ENCODE measurements at places on chromosomes 4 and X. TPM values are rescaled to one million over a fixed set of nuclear protein-coding genes. Genes with fewer than 3 reads are reported as not detected.

The ETDA gene
- not detected for total RNA-seq

GRCh38 chr4:33334416-33334815 lies 2614.2 kb downstream of the PCDH7 start:
- DNase-seq, result no peak
- H3K4me3 ChIP-seq, result no peak overlapping the region
- H3K36me3 ChIP-seq, result no peaks in the 10 kb centered on the region
- no peaks in the 10 kb centered on the region for H3K27me3 ChIP-seq

DNA sequence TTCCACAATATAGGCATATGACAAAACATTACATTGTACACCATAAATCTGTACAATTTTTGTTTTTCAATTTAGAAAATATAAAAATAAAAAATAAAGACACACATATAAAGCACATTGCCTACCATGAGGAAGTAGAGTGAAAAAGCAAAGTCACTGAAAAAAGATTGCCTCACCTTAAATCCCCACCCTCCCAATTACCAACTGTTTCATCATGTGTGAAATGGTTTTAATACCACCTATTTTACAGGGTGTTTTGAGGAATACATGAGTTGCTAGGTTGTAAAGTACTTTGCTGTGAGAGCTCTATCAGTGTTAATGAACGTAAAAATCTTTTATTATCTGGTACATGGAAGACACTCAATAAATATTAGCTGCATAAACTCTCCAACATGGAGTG lies 373.6 kb upstream of the NDST3 start:
- no peaks in the 10 kb centered on the region for H3K36me3 ChIP-seq
- H3K27me3 ChIP-seq, result no peaks in the 10 kb centered on the region
- DNase-seq, result no peak
- no peaks in the 10 kb centered on the region for H3K4me1 ChIP-seq
- no peak overlapping the region for H3K4me3 ChIP-seq

The SPANXN5 gene
- not detected for total RNA-seq

The BMX gene
- 4.2 TPM for total RNA-seq

DNA sequence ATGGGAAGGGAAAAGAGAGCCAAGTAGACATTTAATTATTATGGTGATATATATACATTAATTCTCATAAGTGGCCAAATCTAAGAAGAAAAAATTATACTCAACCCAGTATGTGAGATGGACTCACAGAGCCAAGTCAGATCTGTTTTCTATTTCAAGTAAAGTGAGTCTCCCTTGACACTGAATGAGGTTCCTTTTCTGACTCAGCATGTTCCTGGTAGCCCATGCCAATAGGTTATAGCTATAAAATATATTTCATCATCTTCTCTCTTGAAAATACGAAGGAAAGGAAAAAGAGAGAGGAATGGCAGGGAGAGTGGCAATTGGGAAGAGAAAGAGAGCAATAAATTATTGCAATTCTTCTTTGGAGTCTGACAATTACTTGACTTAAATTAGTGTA lies 68.8 kb upstream of the GRIA2 start:
- H3K27ac ChIP-seq, result no peak overlapping the region
- DNase-seq, result no peak
- H3K36me3 ChIP-seq, result no peaks in the 10 kb centered on the region
- H3K27me3 ChIP-seq, result no peaks in the 10 kb centered on the region
- no peak overlapping the region for H3K4me3 ChIP-seq

The CT45A3 gene
- not detected for total RNA-seq

DNA sequence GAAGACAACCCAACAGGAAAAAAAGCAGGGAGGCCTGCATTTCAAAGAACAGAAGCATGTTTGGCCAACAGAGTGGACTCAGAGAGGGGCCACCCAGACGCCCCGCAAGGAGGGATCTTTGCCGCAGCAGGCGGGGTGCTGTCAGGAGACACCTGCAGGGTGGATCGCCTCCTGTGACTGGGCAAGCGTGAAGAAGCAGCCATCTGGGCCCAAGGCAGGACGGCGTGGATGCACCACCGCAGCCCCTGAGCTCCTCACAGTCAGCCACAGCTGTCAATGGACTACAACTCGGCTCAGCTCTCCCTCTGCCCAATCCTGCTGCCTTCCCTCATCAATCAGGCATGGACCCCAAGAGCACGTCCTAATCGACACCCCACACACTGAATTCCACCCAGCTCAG lies 32.0 kb upstream of the MAN2B2 start:
- DNase-seq, result no peak
- no peaks in the 10 kb centered on the region for H3K4me1 ChIP-seq
- H3K4me3 ChIP-seq, result no peak overlapping the region
- peaks cover 51% of the 10 kb centered on the region for H3K27me3 ChIP-seq

- no peaks in the 10 kb centered on the region for H3K4me1 ChIP-seq
- no peaks in the 10 kb centered on the region for H3K36me3 ChIP-seq
- no peak overlapping the region for H3K4me3 ChIP-seq
- no peak for DNase-seq
These were observed 16.4 kb downstream of the FGF2 start for GRCh38 chr4:122842984-122843531.

DNA sequence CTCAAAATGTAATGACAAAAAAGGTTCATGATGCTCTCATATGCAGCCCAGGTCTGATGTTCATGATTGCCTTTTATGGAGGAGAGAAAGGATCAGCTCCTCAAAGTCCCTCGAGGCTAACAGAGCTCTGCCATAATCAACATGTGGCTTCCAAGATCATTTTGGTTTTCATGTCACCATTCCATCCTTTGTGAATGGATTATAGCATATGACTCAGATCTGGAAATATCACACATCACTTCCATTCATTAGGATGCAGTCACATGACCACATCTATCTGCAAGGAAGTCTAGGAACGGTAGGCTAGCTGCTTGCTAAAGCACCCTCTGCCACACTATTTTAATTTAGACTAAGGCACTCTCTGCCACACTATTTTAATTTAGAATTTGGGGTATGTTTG lies 77.6 kb downstream of the COX18 start:
- no peaks in the 10 kb centered on the region for H3K4me1 ChIP-seq
- H3K27me3 ChIP-seq, result no peaks in the 10 kb centered on the region
- no peak for DNase-seq
- H3K4me3 ChIP-seq, result no peak overlapping the region
- no peaks in the 10 kb centered on the region for H3K36me3 ChIP-seq
- no peak overlapping the region for H3K27ac ChIP-seq

The EIF1AX gene
- total RNA-seq, result 66.6 TPM

DNA sequence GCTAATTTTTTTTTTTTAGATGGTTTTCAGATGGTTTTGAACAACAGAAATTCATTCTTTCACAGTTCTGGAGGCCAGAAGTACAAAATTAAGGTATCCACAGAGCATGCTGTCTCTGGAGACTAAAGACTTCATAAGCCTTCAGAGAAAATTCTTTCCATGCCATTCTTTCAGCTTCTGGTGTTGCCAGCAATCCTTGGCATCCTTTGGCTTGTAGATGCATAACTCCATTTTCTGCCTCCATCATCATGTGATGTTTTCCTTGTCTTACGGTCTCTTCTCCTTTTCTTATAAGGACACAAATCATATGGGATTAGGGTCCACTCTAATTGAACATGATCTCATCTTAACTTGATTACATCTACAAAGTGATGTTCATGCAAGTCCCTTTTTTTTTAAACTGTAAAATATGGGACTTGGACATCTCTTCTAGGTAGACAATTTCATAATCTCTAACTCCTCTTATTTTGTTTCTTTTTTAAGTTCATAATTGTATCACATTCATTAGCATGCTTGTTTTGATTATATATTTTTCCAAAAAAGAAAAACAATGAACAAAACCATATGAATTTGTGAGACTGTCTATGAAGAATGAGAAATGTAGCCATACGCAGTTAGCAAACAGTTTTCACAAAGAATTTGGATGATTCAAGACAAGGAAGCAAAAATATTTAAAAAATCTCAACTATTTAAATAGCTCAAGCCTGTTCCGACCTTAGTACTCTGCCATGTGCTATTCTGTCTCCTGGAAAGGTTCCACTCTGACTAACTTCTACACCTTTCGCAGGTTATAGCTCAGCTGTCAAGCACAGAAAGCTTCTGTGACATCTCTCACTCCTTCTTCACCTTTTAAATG lies 53.1 kb upstream of the GIMD1 start:
- H3K4me1 ChIP-seq, result no peaks in the 10 kb centered on the region
- no peaks in the 10 kb centered on the region for H3K27me3 ChIP-seq
- DNase-seq, result no peak
- H3K4me3 ChIP-seq, result no peak overlapping the region

- H3K27me3 ChIP-seq, result peaks cover 11% of the 10 kb centered on the region
- no peak overlapping the region for H3K4me3 ChIP-seq
- no peak for DNase-seq
These were observed 36.4 kb upstream of the CT47C1 start for GRCh38 chrX:119036107-119037029.

The SLC6A14 gene
- total RNA-seq, result not detected

- H3K36me3 ChIP-seq, result no peaks in the 10 kb centered on the region
- H3K27ac ChIP-seq, result no peak overlapping the region
- H3K27me3 ChIP-seq, result no peaks in the 10 kb centered on the region
- no peak overlapping the region for H3K4me3 ChIP-seq
These were observed 65.7 kb upstream of the PAGE1 start for GRCh38 chrX:49761481-49761880.

DNA sequence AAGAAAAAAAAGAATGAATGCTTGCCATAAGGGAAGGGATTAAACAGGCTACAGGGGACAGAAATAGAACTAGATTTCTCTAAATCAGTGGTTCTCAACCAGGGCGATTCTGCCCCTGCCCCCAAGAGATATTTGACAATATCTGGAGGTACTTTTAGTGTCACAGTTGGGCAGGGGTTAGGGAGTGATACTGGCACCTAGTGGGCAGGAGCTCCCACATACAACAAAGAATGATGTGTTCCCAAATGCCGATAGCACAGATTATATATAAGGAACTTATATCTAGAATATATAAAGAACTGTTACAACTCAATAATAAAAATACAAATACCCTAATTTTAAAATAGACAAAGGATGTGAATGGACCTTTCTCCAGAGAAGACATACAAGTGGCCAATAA lies 14.7 kb downstream of the S100G start:
- DNase-seq, result no peak
- H3K36me3 ChIP-seq, result no peaks in the 10 kb centered on the region
- no peaks in the 10 kb centered on the region for H3K4me1 ChIP-seq
- H3K27me3 ChIP-seq, result peaks cover 27% of the 10 kb centered on the region
- no peak overlapping the region for H3K27ac ChIP-seq

The GYG2 gene
- total RNA-seq, result 40.6 TPM

DNA sequence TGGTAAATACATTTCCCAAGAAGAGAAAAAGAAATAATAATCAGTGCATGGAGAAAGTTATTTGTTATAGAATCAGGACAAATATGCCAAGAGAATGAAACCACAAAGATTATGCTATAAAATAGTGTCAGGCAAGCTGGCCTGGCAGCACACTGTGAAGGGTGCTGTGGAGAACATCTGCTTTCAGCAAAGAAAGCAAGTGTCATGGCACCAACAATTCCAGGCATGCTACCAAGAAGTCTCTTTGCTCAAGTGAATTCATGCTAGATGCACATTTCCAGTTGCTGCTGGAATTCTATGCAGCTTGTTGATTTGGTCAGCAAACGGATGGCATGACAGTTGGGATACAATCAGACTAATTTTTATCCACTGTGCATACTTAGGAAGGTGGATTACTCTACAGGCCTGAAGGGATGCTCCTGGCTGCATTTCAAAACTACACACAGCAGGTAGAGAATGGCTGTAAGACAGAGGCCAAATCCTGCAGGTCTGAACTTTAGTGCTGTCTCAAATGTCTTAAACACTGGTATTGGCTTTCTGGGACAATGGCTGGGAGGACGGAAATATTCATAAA lies 154.6 kb upstream of the FAT1 start:
- H3K27me3 ChIP-seq, result no peaks in the 10 kb centered on the region
- no peaks in the 10 kb centered on the region for H3K36me3 ChIP-seq

The NKX3-2 gene
- total RNA-seq, result not detected

- H3K4me3 ChIP-seq, result no peak overlapping the region
- H3K27ac ChIP-seq, result no peak overlapping the region
- no peaks in the 10 kb centered on the region for H3K27me3 ChIP-seq
- H3K4me1 ChIP-seq, result no peaks in the 10 kb centered on the region
These were observed 331.1 kb downstream of the ADGRL3 start for GRCh38 chr4:61531188-61531587.

The GYPA gene
- not detected for total RNA-seq

DNA sequence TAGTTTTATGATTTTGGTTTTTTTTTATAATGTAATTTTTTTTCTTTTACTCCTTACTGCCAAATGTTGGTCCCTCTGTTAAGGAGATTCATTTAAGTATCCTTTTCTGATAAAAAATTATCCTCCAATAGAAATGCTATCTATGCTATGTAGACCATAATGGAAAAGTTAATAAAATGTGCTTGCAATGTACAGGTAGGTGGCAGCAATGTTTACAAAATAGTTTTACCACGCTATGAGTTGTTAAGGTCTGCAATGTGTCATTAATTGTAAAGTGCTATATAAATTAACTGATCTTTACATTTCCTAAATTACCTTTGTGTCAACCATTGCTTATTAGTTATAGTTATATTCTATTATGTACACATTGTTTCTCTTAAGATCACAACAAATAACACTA lies 3.8 kb upstream of the CENPC start:
- H3K4me3 ChIP-seq, result no peak overlapping the region
- H3K36me3 ChIP-seq, result no peaks in the 10 kb centered on the region
- no peak for DNase-seq
- no peaks in the 10 kb centered on the region for H3K27me3 ChIP-seq
- no peak overlapping the region for H3K27ac ChIP-seq

DNA sequence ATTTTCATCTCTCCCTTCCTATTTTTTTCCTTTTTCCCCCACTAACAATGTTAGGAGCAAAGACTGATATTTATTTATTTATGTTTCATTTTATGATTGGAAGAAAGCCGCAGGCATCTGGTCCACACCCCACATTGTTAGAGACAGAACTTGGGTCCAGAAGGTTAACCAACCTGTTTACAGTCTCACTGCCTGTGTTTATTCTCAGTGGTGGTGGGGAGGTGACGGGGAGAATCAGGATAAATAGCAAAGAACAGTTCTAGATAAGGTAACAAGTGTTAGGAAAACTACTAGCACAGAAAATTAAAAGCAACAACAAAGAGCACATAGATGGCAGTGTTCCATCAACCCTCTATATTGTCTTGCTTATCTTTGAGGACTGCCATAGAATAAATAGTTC lies 301.7 kb upstream of the DIPK2B start:
- DNase-seq, result no peak
- H3K4me1 ChIP-seq, result no peaks in the 10 kb centered on the region
- peaks cover 29% of the 10 kb centered on the region for H3K27me3 ChIP-seq
- no peaks in the 10 kb centered on the region for H3K36me3 ChIP-seq
- H3K27ac ChIP-seq, result no peak overlapping the region
- no peak overlapping the region for H3K4me3 ChIP-seq

The HEPH gene
- total RNA-seq, result 8.8 TPM

- H3K27ac ChIP-seq, result no peak overlapping the region
- no peaks in the 10 kb centered on the region for H3K4me1 ChIP-seq
- no peaks in the 10 kb centered on the region for H3K27me3 ChIP-seq
- H3K4me3 ChIP-seq, result no peak overlapping the region
- no peaks in the 10 kb centered on the region for H3K36me3 ChIP-seq
These were observed 4.0 kb downstream of the HNRNPH2 start for GRCh38 chrX:101411984-101412383.

- H3K27me3 ChIP-seq, result no peaks in the 10 kb centered on the region
- no peak overlapping the region for H3K4me3 ChIP-seq
- H3K36me3 ChIP-seq, result no peaks in the 10 kb centered on the region
These were observed 278.5 kb upstream of the UGT8 start for GRCh38 chr4:114320126-114320525.
